NCI-H2227 treated with DMSO at 0.1 percent for 48 hours (cell line): ENCODE measurements at places on chromosomes 4 and X.

DNA sequence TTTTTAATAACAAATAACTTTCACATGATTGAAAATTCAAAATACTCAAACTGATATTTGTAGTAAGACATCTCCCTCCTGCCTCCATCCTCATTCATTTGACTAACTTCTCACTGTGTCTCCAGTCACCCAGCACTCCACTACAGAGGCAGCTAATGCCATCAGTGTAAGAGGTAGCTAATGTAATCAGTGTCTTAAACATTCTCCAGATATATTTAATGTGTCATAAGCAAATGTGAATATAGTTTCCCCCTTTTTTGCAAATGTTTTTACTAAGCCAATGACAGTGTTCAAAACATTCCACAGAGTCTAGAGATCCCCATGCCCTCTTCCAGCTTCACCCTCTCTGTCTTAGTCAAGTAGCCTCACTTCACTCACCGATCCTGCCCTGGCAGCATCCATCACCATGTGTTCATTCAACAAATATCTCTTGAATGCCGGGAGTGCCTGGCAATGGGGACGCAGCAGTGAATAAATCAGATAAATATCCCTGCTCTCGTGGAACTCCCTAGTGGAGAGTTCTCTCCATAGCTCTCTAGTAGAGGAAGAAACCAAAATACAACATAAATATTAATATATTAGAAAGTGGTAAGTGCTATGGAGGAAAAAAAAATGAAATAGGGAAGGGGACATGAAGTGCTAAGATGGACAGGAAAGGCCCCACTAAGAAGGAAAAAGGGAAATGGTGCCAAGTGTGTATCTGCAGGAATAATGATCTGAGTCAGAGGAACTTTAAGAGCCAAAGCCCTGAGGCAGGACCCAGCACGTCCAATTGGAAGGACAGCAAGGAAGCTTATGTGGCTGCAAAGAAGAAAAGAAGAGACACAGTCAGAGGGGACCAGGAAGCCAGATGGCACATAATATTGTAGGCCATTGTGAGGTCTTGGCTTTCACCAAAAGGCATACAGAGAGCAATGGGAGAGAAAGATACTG is 18.7 kb downstream of the SCFD2 start:
- DNase-seq = no peak

GRCh38 chr4:21514022-21514694 is 434.4 kb downstream of the KCNIP4 start:
- DNase-seq = no peak

DNA sequence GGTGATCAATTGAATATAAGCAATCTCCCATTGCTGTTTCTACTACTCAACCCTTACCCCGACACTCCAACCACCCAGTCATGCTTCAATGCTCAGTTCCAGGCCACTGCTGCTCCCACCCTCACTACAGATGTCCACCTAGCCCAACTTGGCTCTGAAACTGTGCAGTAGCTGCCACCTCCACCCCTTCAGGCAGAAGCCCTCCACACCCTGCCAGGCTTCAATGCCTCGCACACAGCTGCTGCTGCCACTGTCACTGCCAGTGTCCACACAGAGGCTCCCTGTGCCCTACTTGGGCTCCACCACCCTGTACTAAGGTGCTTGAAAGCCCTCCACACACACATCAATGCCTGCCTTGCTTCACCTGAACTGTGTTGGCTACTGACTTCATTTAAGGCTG is 34.6 kb downstream of the LAMTOR3 start:
- no peak for DNase-seq

DNA sequence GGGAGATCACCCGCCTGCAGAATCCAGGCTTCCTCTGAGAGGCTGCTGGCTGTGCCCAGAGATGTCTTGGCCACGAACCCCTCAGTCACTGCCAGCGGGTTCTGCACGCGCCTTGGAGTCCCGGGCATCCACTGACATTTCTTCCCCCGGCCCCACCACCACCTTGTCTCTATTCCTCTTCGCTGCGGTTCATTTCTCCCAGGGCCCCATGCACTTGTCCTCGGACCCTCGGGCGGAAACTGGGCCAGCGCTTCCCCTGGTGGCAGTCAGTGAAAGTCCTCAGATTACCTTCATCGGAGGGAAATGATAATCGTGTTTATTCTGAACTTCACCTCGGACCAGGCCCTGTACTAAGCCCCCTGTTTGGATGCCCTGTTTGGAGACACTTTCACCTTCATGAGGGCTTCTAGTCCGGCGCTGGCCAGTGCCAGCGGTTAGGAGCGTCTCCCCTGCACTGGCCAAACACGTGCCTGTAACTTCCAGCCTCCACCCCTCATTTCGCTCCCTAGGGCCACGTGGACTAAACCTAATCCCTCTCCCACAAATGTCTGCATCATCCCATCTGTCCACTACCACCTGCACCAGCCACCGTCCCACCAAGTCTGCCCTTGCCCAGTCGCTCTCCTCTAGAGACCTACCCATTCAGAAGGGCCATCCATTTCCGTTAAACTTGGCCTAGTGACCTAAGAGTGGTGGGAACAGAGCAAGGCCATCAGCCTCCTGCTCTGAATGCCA is 82.0 kb downstream of the DCTD start:
- no peak for DNase-seq

DNA sequence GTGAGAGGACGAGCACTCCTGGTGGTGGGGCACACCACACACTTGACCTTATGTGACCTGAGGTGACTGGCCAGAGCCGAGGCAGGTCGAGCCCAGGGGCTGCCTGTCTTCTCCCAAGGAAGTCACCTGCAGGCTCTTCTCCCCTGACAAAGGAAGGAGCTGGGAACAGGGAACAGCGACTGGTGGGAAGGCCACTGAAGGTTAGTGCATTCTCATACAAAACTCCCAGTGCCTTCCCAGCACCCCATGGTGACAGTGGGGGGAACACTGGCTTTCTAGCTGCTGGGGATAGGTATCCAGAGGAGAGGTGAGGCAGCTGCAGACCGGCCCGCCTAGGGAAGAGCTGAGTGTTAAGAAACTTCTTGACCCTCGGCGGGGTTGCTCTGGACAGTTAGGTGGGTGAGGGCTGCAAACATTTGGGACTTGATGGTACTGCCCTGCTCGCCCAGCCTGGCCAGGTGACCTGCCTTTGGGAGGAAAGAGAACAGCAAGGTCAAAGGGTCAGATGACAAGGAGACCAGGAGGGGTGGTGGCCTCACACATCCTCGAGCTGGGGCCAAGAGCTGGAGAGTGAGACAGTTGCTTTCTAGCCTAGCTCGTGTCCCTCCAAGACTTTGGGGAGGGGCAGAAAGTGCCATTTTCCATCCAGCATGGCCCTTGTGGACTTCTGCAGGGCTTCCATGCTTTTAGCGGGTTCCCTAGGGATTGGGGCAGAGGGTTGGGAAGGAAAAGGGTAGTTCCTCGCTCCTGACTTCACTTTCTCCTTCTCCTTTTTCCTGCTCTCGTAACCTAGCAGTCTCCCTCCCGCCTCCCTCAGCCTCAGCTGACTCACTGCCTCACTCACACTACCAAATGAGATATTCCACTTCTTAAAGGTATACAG is 2.7 kb downstream of the NALF2 start:
- no peak for DNase-seq

- no peak for DNase-seq
Measured at GRCh38 chrX:100289066-100289558, 121.0 kb downstream of the PCDH19 start.

DNA sequence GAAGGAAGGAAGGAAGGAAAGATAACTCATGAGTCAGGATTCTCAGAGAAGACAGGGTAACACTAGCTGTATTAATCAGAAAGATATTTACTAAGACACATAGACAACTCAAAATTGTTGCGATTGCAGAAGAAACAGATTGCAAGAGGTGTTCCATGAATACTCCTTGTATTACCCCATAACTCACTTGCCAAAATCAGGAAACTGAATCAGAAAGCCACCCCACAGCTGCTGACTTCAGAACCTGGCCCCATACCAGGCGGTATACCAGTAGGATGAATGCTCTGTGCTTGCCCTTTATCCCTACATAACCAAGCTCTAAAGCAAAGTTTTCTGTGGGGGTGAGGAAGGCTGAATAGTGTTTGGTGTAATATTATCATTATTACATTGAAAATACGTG is 468.5 kb downstream of the IQCM start:
- no peak for DNase-seq

DNA sequence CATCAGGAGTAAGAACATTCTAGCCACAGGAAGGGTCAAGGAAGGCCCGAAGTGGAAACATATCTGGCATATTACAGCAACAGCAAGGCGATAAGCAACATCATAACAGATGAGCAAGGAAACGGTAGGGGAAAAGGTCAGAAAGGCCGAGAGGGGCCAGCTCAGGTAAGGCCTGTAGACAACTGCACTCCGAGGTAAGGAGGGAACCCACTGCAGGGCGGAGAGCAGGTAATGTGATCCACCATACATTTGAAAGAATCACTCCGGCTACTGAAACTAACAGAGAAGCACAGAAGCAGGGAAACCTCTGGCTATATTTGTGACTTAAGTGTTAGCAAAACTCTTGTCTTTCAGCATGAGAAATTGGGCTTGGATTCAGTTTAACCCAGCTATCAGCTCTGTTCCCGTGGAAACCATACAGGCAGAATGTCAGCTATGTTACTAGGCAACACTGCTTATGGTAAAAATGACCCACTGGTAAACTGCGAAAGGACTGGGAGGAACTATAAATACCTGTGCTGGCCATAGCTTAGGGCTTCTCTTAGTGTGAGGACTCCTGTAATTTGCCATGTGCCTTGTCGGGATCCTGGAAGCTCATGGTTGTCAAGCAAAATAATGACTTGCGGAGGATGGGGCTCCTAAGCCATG is 31.0 kb downstream of the FRYL start:
- no peak for DNase-seq

GRCh38 chr4:23986270-23986669 is 96.4 kb upstream of the PPARGC1A start:
- no peak for DNase-seq

GRCh38 chr4:138788267-138788790 is 227.3 kb upstream of the NOCT start:
- no peak for DNase-seq

GRCh38 chr4:74093981-74094623 is 4.9 kb downstream of the CXCL2 start:
- DNase-seq = no peak

DNA sequence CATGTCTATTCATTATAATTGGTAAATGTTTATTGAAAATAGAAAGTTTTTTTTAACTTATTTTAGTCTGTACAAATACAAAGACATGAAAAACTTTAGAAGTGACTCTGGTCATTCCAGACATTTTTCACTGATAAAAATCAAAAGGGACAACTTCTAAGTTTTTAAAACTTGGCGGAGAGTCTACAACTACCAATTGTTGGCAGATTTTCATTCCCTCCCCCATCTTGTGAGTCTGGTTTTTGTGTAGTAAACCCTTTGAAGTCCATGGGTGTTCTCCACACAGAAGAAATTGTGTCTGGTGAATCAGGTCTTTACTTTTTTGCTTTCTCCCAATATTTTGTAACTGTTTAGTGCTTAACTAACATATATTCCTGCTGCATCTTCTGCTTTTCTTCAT is 336.5 kb downstream of the PDGFC start:
- DNase-seq = no peak

- DNase-seq = no peak
Measured at GRCh38 chrX:9635803-9636202, 129.8 kb downstream of the GPR143 start.

DNA sequence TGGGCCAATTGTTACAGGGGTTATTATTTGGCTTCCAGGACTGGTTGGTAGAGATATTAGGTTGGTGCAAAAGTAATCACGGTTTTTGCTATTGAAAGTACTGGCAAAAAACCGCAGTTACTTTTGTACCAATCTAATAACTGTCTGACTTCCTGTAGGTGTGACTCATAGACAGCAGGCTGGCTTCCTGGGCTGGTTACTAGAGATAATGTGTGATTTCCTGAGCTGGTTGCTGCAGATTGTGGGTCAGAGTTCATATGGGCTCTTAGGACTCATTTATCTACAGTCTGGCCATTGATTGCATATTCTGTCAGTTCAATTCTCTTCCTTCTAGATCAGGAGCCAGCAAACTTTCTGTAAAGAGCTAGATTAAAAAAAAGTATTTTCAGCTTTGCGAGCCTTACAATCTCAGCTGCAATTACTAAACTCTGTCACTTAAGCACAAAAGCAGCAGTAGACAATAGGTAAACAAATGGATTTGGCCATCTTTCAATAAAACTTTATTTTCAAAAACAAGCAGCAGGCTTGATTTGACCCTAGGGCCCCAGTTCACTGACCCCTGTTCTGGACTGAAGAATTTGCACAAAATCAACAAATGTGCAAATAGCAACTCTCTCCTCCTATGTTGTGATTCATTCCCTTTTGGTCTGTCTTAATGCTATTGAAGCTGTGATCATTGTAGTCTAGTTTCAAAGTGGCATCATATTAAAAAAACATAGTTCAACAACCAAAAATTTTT is 50.8 kb upstream of the BOD1L1 start:
- DNase-seq = no peak

DNA sequence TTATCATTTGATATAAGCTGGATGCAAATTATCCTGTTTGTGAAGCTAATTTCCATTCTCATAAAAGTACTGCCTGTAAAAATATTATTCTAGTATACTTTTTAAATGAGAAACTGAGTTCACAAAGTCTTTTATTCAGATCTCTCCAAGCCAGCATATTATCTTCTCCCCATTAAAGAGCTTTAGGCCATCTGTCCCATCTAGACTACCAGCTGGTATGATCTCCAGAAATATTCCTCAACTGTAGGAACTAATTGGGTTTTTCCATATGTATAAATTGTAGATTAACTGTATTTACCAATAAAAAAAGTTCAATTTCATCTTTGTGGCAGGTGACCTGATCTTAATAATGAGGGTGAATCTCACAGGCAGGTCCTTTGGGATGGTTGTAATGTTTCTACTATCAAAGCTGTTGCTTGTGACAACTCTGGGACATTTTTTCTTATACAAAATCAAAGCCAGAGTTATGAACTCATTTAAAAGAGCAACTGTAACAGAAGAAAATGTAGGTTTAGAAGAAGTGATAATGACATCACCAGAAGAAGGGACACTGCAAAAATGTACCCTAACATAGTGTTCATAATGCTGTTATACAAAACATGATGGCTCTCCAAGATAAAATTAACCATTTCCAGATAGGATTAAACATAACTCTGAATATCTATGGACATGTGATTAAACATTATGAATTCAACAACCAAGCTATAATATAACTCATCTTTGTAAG is 132.8 kb downstream of the KCNIP4 start:
- no peak for DNase-seq

DNA sequence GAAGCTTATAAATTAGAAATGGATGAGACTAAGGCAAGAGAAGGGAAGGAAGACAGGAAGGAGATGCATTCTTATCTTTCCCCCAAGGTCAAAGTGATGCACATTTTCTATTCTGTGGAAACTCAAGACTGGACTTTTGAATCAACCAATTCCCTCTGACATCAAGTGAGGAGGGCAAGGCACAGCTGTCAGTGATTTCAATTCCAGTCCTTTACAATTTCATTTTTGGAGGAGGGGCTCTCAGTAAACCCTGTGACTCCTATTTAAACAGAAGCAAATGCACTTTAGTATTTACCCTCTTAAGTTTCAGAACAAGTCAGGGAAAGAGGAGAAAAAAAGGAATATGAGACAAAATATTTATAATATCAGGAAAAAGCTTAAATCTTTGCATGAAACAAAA is 134.0 kb downstream of the MGST2 start:
- DNase-seq = no peak
